Right atrium auricular region (tissue), 2 donors: ENCODE measurements at places on chromosomes 5 and 9. TPM values are rescaled to one million over a fixed set of nuclear protein-coding genes. Genes with fewer than 3 reads are reported as not detected.

DNA sequence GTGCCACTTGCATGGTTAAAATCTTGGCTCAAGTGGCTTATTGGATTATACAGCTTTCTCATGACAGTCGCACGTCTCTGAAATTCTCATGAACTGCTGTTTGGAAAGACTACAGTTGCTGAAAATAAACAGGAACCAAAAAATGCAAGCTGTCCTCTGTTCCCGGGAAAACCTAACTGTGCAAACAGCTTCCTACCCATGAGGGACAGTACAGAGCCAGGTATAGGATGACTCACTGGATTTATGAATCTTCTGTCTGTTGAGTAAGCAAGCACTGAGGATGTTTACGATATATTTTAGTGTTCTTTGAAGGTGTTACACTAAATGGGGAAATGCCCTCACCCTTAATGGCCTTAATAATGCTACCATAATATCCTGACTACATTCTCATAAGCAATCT lies 380.3 kb upstream of the TNC start:
- no peak for DNase-seq

- DNase-seq, result no peak
These were observed 20.4 kb downstream of the GOLPH3 start for GRCh38 chr5:32153723-32154122.

GRCh38 chr9:72600671-72601070 lies 79.3 kb downstream of the TMC1 start:
- no peak for DNase-seq

DNA sequence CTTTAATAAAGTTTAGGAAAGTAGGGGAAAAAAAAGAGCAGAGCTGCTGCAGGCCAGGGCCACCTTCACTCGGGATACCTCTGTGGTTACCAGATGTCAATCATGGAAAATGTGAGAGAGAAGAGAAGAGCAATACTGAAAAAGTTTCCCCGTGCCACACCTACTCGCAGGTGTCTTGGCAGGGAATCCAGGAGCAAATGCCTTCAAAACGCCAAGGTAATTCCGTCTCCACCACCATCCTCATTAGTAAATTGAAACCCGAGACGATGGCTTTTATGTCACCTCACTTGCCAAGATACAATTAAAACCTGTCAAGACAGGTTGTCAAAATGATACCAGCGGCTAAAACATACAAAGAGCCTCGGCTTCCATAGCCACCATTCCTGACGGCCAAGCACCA lies 49.7 kb downstream of the FAM81B start:
- DNase-seq, result no peak

- no peak for DNase-seq
These were observed 419.0 kb upstream of the DAB2 start for GRCh38 chr5:39843767-39844166.

DNA sequence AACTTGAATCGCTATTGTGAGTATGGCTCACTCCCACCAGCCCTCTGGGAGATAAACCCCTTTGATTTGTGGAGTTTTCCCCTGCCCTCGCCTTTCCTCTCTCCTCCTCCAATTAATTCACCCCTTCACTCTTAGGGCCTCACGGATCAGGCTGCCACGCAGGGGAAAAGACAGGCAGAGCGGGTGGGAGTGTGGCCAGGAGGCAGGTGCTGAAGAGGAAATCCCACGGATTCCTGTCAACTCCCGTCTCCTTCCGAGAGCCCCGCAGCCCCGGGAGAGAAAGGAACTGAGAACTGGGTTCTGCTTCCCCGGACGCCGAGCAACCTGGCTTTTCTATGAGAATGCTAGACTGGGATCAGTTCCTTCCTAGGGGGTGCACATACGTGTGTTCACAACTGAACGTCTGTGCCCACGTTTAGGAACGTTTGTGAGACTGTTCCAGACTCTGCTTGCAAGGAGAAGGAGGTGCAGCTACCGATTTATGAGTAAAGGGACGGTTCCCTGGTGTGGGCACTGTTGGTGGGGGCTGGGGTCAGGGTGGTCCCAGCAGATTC lies 314.5 kb upstream of the TLE4 start:
- no peak for DNase-seq

- DNase-seq, result no peak
These were observed 96.9 kb upstream of the LIFR start for GRCh38 chr5:38653389-38653788.

DNA sequence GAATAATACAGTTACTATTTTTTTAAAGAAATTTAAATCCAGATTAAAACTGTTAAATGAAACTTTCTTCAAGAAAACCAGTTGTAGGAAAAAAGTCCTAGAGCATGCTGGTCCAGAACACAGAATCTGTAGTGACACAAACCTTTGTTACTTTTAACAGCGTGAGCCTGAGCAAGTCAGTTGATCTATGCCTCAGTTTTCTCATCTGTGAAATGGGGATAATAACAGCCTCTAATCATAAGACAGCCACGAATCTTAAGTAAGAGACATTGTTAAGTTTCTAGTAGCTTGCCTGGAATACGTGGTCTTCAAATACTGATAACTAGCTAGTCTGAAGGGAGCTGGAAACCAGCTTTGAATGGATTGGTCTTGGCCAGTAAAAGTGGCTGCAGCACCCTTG lies 158.6 kb downstream of the ADAMTS12 start:
- DNase-seq, result no peak

The RPL35 gene
- 1,378 TPM for total RNA-seq

- DNase-seq, result no peak
These were observed 8.1 kb upstream of the KLF9 start for GRCh38 chr9:70422371-70423043.

The SNAPC3 gene
- 23.9 TPM for total RNA-seq
